Activated CD4-positive, CD25-positive, alpha-beta regulatory T cell (primary cell): ENCODE measurements at places on chromosomes 3 and 15.

DNA sequence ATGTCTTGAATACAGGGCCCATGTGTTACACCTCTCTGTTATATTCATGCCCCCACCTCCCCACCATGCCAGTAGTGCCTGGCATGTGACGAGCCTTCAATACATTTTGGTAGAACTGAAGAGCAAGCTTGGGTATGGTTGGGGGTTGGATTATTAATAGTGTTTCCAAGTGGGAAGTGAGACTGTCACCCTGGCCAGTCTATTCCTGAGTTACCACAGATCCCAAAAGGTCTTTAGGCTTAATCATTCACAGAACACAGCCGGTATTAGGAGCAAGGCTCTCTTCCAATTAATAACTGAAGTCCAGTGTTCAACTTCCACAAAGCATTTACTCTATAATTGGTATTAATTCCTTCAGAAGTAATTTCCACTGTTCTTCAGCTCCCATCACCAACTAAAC, 231.9 kb upstream of the LRTM1 start:
- no peak for DNase-seq

DNA sequence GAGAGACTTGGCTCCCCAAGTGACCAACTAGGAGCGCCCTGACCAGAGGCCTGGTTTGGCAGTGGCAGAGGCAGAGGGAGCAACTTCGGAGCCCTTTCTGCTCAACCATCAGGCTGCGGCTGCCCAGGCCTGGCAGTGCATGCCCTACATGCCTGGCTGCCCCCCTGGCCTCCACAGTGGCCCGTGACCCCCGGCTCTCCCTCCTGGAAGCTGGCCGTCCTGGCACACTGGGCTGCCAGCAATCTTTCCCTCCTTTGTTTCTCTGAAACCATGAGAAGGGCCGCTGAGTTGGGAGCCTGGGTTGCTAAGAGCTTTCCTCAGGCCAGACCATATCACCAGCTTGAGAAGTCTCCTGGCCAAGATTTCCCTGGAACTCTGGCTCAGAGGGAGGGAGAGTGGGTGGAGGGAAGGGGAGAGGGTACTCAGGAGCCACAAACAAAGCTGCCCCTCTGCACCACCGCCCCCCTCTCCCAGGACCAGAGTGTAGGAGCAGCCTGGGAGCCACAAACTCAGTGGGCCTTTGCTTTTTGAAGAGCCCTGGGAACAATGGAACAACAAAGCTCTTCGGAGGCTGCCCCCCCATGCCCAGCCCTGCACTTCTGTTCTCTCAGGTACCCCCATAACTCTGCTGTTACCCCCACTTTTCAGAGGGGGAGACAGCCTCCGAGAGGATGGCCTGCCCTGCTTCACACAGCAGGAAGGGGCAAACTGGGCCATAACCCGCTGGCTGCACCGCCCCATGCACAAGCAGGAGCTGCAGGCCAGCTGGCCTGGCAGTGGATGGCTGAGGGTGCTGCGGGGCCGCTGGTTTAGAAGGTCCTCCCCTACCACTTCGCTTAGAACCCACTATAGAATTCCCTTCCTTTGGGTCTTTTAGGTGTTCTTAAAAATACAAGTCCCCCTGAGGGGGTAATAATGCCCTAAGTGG, 11.3 kb downstream of the CORO2B start:
- no peak for DNase-seq

- no peak for DNase-seq
These were observed 636.4 kb downstream of the OTOL1 start for GRCh38 chr3:162132981-162133380.

DNA sequence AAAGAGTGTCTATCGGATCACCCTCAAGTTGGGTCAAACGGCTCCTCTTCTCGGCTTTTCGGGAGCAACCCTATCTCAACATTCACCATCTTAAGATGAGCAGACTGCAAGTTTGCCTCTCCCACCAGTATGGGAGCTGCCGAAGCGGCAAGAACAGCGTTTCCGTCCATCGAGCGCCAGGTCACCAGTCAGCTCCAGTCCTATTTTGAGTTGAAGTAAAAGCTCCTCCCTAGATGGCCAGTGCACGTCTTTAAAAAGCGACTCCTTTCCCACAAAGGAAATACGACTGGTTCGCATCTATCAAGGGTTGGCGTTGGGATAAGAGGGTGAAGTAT, 369 bp upstream of the U2SURP start:
- DNase-seq, result peak; percentile 41

- DNase-seq, result no peak
These were observed 34.8 kb downstream of the ATG7 start for GRCh38 chr3:11306817-11307589.

DNA sequence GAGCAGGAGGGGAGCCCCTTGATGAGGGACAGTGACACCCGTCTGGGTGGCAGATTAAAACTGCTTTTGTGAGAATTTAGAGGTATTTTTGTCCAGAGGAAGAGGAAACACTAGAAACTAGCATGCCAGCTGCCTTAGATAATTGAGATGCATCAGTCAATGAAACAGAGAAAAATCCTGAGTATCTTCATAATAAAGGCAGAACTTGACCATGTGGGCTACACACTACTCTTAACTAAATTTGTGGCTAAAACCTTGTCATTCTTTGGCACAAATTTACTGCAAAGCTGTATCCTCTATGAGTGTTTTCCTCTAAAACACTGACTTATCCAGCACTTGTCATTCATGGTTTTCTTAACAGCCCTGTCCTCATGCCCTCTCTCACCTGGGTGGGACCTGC, 259.7 kb upstream of the TPM1 start:
- no peak for DNase-seq

DNA sequence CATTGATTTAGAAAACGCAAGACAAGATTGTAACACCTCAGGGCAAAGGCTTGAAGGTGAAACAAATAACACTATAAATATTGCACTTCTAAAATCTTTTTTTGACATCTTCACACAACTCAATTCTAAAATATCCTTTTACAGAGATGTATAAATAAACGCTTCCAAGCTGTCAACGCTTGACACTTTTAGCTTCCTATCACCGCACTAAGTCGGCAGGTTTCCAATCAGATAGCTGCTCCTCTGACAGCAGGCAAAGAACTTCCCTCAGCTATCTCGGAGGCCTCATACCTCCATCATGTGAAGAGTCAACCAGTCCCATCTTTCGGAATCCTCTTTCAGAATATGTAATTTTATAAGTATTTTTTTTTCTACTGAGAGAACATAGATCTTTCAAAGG, 71.0 kb downstream of the PCOLCE2 start:
- DNase-seq, result no peak

DNA sequence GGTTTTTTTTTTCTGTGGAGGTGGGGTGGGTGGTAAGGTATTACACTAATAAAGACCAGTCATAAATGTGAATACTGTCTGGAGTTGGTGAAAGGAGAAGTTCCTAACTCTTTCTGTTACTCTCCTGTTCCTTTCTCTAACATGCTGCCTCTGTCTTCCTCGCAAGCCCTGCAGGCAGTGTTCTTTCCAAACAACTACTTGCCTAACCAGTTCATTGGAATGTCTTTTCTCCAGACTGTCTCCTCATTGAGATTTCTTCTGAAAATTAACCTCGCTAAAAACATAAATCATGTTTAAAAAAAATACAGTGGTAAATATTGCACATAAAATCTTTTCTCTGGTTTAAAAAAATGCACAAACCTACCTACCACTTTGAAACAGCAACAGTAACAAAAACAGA, 135.2 kb downstream of the TP63 start:
- DNase-seq, result no peak

DNA sequence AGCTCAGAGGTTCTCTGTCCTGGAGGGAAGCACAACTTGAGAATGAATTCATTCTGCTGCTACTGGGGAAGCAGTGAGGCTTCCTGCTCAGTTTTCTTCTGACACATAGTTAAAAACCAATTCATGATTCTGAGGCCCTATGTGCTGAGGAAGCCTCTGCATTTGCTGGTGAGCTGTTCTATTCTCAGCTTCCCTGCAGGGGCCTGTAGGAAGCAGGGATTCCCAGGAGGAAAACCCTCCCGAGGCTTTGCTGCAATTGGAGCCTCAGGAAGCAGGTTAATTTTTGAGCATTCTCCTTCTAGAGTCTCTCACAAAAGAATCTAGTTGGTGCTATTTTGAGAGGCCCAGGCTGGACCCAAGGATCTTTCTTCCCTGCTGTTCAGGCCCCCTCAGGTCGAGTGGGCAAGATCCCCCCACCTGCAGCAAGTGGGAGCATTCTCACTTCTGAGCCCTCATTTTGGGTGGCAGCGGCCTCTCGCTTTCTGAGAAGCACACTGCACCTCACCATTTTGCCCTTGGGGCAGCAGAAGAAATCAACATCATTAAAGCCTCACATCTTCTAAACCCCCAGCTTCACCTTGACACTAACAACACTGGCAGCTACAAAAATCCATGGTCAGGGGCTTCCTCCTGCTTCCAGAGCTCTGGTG, 197.5 kb upstream of the TSC22D2 start:
- no peak for DNase-seq

DNA sequence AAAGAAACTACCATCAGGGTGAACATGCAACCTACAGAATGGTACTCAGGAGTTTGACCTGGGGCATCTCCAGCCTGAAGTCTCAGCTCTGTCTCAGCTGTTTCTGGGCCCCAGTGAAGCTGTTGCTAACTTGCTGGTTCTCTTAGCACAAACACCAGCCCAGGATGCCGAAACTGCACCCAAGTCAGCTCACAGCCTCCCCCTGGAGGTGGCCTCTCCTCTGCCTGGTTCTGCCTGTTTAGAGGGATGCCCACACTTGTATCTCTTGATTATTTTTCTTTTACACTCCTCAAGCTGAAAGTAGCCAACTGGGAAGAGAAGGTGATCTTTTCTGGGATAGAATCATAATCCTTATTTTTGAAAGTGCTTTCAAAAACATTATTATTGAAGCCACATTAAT, 289.0 kb upstream of the RASGRP1 start:
- DNase-seq, result no peak

- DNase-seq, result no peak
These were observed 26.6 kb upstream of the MGA start for GRCh38 chr15:41633609-41634008.

DNA sequence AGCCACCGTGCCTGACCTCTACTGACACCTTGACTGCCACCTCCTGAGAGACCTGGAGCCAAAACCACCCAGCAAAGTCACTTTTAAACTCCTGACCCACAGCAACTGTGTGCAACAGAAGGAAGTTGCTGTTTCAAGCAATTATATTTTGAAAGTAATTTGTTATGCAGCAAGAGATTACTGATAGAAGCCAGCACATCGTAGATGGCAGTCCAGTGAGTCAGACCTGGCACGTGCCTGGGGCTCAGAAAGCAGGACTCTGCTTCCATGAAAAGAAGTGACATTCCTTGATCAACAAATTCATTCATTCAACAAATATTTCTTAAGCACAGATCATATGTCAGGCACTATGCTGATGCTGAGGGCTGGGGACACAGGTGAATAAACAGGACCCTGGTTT, 5.7 kb upstream of the CSPG4 start:
- no peak for DNase-seq

GRCh38 chr3:50373146-50374051, 14.1 kb upstream of the TMEM115 start:
- DNase-seq, result no peak

DNA sequence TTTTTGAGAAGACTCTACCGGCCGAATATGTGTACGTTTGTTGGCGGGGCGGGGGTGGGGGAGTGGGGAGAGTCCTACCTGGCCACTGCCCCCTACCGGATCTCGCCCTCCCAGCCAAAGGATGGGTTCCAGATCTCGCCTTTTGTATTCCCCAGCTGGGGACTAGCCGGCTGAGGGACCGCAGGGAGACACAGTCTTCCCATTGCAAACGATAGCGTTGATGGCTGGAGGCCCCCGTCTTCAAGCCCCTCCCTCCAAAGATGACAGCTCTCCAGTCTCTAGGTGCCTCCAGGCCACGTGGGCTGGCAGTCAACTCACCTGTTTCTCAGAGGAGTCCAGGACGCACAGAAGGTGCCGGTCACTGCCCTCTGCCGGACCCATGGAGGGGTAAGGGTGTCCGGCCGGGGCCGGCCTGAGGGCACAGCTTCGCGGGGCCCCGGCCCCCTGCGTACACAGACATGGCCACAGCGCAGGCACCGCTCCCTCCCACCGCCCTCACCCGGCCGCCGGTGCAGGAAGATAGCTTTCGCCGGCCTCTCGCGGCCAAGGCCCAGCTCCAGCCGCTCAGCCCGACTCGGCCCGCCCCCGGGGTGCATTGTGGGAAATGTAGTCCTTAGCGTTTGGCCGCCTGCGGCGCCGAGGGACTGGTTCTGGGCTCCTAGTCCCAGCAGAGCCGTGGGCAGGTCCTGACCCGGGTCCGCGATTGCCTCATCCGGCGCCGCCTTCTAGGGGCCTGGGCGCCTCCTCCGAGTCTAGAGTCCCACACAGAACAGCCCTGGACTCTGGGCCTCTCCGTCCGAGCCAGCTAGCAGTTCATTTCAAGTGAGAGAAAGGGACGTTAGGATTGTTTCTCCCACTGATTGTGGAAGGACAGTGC, at the start of gene MON1A:
Gene MON1A, minus strand, starts transcription at position 521 of the 877 bp plus-strand sequence. CDS start 16,465 bp downstream, outside the sequence.
- DNase-seq, result peak; percentile 66

- DNase-seq, result no peak
These were observed 35.0 kb upstream of the PLCL2 start for GRCh38 chr3:16849795-16850194.

- no peak for DNase-seq
These were observed 716.5 kb upstream of the GOLIM4 start for GRCh38 chr3:168812234-168812633.

- DNase-seq, result no peak
These were observed 590.0 kb downstream of the EPHA3 start for GRCh38 chr3:89697321-89697916.

- no peak for DNase-seq
These were observed 6.6 kb upstream of the MAGEF1 start for GRCh38 chr3:184718431-184718830.

DNA sequence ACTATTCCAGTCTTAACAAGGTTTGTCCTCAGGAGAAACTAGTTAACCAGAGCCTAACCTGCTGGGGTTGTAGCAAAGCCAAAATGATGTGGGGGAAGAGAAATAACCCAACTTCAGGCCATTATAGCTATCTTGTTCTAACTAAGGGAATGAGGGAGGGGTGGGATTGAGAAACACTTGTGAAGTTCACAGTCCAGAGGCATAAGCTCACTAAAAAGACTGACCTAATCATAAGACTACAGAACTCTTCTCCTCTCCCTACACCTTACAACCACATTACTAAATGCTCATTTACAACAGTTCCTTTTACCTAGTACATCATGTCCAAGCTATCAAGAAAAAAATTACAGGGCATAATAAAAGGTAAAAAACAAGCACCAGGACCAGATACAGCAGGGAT, 52.8 kb downstream of the UBE3A start:
- no peak for DNase-seq

DNA sequence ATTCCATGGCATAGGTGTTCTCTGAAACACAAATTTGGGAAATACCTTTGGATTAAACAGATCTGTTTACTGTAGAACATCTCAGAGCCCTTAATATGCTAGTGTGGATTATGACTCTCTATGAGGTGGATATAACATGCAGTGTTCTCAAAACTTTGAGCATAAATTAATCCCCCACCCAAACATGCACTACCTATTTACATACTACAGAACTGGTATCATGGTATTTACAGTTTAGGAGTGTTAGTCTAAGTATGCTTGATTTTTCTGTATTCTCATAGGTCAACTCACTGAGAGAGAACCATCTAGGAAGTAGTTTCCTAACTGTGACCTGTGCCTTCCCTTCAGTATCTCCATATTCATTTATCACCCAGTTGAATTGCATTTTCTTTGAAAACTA, 30.9 kb upstream of the ZNF609 start:
- DNase-seq, result no peak
